ENCODE measurements at places on chromosomes 11 and 22. TPM values are rescaled to one million over a fixed set of nuclear protein-coding genes. Genes with fewer than 3 reads are reported as not detected.

The CALCA gene
- total RNA-seq = not detected

The RBM4B gene
- 45.8 TPM for total RNA-seq

- DNase-seq = peak; percentile 25
Observed at GRCh38 chr11:129700701-129701100, 114.9 kb upstream of the TMEM45B start.

- no peak for DNase-seq
Observed at GRCh38 chr22:38030311-38031133, 26.7 kb upstream of the PICK1 start.

DNA sequence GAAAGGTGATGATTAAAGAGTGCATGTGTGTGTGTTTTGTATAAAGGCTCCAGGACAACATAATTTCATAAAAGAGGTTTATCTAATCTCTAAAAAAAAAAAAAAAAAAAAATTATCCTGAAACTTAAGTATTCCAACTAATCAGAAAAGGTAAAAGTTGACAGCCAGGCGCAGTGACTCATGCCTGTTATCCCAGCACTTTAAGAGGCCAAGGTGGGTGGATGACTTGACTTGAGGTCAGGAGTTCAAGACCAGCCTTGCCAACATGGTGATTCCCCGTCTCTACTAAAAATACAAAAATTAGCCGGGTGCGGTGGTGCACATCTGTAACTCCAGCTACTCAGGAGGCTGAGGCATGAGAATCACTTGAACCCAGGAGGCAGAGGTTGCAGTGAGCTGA is 632.7 kb upstream of the CHORDC1 start:
- DNase-seq = no peak

DNA sequence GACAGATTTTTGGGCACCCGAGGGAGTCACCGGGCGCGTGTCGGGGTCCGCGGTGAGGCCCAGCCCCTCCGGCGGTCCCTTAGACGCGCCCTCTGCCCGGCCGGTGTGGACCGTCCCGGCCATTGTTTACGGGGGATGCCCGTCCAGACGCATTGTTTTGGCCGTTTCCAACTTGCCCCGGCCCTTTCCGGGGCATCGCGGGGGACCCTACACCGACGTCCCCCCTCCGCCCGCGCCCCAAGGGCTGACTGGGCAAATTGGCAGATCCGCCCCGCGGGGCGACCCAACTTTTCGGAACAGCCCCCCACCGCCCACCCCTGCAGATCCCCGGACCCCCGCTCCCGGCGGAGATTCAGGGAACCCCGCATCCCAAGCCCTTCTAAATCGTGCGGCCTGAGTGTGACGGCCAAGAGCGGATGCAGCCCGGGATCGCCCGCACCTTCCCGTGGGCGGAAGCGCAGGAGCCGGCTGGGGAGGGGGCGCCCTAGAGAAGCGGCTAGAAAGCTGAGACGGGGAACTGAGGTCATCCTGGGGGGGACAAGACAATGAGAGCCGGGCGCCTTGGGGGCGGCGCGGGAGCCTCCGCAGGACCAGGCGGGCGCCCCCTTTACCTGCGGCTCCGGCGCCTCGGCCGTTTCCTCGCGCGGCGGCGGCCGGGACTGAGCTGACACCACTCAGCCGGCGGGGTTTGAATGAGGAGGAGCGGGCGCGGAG is 17.1 kb upstream of the CCT8L2 start:
- DNase-seq = no peak

DNA sequence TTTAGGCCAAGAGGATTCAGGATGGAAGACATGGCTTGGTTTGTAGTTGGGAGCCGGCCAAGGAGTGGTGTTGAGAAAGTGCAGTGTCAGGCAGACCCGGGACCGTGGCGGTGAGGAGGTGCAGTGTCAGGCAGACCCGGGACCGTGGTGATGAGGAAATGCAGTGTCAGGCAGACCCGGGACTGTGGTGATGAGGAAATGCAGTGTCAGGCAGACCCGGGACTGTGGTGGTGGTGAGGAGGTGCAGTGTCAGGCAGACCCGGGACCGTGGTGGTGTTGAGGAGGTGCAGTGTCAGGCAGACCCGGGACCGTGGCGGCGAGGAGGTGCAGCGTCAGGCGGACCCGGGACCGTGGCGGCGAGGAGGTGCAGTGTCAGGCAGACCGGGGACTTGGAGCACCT is 59.7 kb downstream of the LRP5 start:
- no peak for DNase-seq

DNA sequence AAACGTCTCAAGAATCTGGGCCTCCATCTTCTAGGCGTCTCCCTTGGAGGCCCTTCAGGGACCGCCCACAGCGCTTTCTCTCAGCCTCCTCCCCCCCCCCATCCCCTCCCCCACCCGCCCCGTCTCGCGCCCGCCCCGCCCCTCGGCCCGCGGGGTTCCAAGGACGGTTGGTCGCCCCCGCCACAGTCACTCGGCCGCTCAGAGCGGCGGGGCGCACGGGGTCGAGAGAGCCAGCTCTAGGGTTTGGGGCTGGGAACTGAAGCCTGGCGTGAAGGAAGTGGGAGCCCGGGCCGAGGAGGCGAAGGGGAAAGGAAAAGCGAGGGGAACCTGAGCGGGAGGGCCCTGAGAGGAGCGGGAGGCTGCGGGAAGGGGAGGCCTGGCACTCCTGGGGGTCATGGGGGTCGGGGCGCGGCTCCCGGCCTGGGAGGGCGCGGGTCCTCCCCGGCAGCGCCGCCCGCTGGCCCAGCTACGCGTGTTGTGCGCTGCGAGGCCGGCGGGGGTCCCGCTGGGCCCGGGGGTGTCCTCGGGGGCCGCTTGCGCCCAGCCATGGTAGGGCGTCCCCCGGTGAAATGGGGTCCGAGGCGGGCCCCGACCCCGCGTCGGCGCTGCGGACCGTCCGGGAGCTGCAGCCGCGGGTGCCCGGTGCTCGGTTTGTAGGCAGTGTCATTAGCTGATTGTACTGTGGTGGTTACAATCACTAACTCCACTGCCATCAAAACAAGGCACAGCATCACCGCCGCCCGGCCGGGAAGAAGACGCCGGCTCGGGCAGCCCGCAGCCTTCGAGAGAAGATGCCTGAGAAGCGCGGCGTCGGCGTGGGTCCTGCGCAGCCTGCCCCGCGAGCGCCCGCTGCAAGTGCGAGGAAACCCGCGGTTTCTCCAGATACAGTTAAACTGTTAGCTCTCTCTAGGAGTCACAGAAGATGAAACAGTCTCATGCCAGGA is at the start of gene BTG4:
Gene BTG4 (minus strand): TSS at position 91 of the 944 bp plus-strand sequence. CDS start 13,610 bp downstream, outside the sequence.
- DNase-seq = no peak

GRCh38 chr11:114279792-114280546 is 16.2 kb upstream of the NNMT start:
- DNase-seq = no peak
